Fibroblast of villous mesenchyme (primary cell): ENCODE measurements at places on chromosomes 2 and 18. TPM values are rescaled to one million over a fixed set of nuclear protein-coding genes. Genes with fewer than 3 reads are reported as not detected.

DNA sequence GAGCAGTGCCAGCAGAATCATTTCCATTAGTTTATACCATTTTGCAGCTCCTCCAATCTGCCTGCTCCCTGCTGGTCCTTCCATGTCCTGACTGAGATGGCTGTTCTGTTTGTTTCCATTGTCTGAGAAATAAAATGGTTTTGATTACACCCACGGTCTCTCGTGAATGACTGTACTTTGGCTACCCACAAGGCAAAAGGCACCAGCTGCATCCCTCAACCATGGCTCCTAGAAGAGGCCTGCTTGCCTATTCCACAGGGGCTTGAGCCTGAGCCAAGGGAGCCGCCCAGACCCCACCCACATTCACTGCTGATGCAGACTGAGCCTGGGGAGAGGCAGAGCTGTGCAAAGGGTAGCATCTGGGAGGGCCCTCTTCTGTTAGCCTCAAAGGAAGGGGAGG is 31.2 kb downstream of the MARCHF4 start:
- no peak for DNase-seq

- no peak for DNase-seq
Observed at GRCh38 chr18:25365242-25365641, 13.3 kb upstream of the ZNF521 start.

GRCh38 chr2:230949966-230950873 is 25.2 kb upstream of the GPR55 start:
- no peak for DNase-seq

GRCh38 chr18:33812186-33812585 is 234.2 kb downstream of the ASXL3 start:
- DNase-seq, result no peak

DNA sequence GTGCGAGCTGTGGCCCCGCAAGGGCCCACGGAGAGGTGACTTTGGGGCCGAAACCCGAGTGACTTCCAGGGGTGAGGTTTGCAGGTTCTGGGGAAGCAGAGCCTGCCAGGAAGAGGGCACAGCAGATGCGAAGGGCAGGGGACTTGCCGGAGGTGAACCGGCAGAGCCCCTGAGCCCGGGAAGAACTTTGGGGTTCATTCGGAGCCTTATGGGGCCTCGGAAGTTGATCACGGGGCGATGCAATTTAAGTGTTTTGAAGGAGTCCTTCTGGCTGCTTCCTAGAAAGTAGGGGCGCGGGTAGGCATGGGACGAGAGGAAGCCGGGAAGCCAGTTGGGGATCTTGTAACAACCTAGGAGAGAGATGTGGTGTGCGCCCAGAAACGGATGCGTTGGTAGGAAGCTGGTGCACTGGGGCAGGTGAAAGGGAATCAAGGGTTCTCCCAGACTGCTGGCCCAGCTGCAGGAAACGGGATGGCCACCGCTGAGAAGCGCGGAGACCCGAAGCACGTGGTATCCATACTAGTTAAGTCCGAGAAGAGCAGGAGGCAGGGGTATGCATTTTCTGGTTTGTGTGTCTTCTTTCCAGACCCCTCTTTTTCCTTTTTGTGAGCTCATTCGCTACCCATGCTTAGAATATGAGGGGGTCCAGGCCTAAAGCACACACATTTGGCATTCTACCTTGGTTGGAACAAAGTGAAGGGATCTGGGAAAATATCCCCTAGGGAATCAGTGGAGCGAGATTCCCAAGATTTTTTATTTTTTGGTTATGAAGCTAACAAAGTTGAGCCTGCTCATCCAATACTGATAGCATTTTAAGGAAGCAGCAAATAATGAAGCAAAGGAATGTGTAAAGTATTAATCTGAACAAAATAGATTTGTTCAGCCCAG is 758 bp downstream of the SCLY start:
- peak; percentile 37 for DNase-seq

Gene BUB1
- total RNA-seq, result 18.7 and 37.1 TPM in 2 replicates

DNA sequence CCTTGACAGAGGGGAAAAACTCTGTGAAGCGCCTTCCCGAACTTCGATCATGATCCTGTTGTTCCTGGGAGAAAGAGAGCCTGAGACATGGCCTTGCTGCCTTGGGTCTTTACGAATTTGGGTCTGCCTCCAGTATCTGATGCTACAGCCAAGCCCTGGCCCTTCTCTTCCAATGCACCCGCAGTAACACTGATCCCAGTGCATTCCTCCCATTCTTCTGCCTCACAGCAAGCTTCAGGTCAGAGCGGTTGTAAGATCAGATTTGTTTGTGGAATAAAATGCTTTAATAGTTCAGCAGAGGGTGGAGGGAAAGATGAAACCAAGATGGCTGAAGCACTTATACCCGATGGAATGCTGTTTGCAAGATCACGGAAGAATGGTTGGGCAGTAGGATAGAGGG is 196.7 kb upstream of the SIX2 start:
- no peak for DNase-seq

- peak; percentile 83 for DNase-seq
Observed at GRCh38 chr2:112259509-112260294, 4.9 kb upstream of the ZC3H8 start.

GRCh38 chr2:239531456-239532241 is 130.8 kb upstream of the HDAC4 start:
- DNase-seq, result peak; percentile 13

- DNase-seq, result peak; percentile 72
Observed at GRCh38 chr18:45590036-45590886, 25.0 kb upstream of the SLC14A2 start.

Gene PPP1CB
- total RNA-seq, result 172 and 279 TPM in 2 replicates

Gene GLS
- 375 and 519 TPM in 2 replicates for total RNA-seq

Gene TBR1
- total RNA-seq, result under 0.01 TPM in 1 of 2 replicates, not detected in the other

- DNase-seq, result peak; percentile 6
Observed at GRCh38 chr18:12255626-12256026, 1.5 kb downstream of the CIDEA start.

DNA sequence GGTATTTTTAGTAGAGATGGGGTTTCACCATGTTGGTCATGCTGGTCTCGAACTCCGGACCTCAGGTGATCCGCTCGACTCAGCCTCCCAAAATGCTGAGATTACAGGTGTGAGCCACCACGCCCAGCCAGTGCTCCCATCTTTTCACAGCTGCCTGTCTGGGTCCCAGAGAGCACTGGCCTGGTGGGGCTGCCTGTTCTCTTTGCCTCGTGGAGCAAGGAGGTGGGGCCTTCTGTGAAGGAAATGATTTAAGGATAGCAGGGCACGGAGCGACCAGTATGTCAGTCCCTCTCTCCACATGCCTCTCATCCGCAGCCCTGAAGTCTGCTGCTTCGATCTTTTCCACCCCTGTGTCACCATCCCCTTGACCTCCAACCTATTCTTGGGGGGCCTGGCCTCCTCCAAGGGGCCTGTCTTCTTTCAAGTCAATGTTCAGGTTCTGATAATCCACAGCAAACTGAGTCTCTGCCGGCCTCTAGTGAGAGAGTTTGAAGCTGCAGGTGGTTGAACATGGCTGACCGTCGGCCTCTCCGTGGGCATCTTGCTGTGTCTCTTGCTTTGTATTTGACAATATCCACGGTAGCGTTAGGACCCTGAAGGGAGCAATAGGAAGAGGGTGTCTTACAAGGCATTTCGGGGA is 28.2 kb upstream of the GIGYF2 start:
- peak; percentile 48 for DNase-seq

- DNase-seq, result peak; percentile 53
Observed at GRCh38 chr2:73175663-73176204, 26.6 kb upstream of the NOTO start.

DNA sequence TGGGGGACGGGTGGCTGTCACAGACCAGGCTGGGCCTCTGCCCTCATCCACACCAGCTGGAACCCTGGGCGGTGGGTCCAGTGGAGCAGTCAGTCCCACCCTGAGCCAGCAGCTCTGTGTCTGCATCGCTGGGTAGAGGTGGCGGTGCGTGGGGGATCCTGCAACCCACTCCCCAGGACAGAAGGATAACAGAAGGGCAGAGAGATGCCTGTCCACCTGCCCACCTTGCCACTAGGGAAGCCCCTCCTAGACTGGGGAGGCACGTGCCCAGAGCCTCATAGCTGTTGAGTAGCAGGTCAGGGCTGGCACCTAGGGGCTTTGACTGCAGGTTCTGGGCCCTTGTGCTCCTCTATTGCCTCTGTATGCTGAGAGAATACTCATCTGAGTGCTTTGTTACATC is 2.4 kb downstream of the ATOH8 start:
- DNase-seq, result no peak

Gene UNC80
- total RNA-seq, result not detected in 2 replicates

- DNase-seq, result no peak
Observed at GRCh38 chr2:11875481-11875880, 129.0 kb downstream of the LPIN1 start.

Gene RALBP1
- 69.3 and 76.4 TPM in 2 replicates for total RNA-seq

Gene WDR54
- 28.9 and 43.8 TPM in 2 replicates for total RNA-seq

DNA sequence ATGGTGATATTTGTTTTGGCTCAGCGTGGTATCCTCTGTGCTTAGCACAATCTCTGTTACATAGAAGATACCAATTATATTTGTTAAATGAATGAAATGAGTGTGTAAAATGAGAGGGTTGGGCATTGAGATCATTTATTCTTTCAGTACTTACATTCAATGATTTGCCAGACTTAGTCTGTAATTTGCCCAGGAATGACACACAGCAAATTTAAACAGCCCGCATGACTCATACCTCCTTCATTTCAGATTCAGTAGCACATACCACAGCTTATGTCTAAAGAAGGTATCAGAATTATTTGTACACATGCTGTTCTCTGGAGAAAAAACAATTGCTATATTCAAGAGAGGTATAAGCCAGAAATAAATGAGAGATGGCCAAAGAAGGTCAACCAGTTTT is 37.0 kb downstream of the KLHL14 start:
- peak; percentile 3 for DNase-seq

DNA sequence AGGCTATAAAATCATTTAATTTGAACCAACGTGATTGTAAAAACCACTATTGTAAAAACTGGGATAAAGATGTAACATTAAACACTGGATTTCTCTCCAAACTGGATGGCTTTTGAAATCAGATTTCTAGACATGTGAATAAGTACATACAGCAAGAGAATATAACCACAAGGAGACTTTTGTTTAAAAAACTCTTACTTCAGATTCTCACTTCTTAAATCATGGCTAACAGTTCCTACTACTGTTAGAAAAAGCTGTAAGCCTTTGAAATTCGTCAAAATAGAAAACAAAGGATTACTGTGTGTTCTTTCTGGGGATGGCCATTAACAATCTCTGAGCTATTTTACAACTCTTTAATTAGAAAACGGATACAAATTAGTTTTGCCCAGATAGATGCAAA is 39.4 kb upstream of the SH3BP4 start:
- DNase-seq, result no peak

- DNase-seq, result peak; percentile 40
Observed at GRCh38 chr2:20781656-20782265, 41.1 kb downstream of the LDAH start.

- DNase-seq, result no peak
Observed at GRCh38 chr2:28666496-28667184, 85.0 kb upstream of the PPP1CB start.
